Placental epithelial cell (primary cell): ENCODE measurements at places on chromosomes 6 and 20. TPM values are rescaled to one million over a fixed set of nuclear protein-coding genes. Genes with fewer than 3 reads are reported as not detected.

TMEM244 gene
- not detected in 2 replicates for total RNA-seq

AIF1 gene
- not detected in 2 replicates for total RNA-seq

PDYN gene
- not detected in 2 replicates for total RNA-seq

RCAN2 gene
- not detected in 2 replicates for total RNA-seq
